ENCODE measurements at places on chromosomes 5 and 9.

DNA sequence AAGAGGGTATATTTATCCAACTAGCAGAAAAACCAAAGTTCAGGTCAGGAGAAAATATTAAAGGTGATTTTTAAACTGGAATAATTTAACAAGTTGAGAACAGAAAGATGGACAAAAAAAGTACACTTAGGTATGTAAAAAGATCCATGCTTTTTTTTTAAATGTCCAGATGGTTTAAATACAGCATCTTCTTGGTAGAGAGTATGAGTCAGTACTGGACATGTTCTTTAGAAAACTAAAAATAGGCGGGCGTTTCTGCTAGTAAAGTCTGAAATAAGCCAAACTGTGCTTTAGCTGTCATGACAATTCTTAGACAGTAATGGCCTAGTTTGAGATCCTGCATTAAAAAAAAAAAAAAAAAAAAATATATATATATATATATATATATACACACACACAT, 255.9 kb upstream of the ST8SIA4 start:
- no peak for DNase-seq

DNA sequence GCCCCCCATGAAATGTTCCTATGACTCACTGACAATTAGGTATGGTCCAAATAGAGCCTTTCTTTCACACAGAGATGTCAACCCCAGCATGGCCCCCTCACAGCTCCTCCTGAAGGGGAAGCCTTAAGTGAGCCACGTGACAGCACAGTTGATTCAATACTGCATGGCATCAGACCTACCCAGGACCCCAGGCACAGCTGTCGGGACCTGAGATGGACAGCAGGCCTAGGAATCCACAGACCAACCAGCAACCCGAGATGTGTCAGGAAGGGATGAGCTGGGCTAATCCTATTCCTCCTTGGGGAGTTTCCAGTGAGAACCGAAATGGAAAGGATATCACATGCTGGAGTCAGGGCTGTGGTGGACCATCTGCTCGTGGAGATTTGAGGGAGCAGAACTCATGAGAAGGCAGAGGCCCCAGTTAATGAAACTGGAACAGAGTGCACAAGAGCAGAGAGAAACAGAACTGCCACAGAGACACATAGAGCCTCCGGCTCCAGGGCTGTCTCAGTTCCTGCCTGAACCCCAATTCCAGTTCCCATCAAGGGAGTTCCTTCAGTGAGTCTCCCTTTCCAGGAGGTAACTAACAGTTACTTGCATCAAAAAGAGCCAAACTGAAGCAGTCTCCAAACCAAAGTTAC, 42.1 kb upstream of the SMIM23 start:
- DNase-seq, result no peak

- DNase-seq, result no peak
These were observed 215.8 kb downstream of the SLCO4C1 start for GRCh38 chr5:102080288-102080687.

GRCh38 chr5:141182248-141182647, at the start of gene PCDHB16:
TSS of gene PCDHB16 (plus strand) at chr5:141182387. CDS start at chr5:141182560, 173 bp downstream.
- DNase-seq, result no peak

DNA sequence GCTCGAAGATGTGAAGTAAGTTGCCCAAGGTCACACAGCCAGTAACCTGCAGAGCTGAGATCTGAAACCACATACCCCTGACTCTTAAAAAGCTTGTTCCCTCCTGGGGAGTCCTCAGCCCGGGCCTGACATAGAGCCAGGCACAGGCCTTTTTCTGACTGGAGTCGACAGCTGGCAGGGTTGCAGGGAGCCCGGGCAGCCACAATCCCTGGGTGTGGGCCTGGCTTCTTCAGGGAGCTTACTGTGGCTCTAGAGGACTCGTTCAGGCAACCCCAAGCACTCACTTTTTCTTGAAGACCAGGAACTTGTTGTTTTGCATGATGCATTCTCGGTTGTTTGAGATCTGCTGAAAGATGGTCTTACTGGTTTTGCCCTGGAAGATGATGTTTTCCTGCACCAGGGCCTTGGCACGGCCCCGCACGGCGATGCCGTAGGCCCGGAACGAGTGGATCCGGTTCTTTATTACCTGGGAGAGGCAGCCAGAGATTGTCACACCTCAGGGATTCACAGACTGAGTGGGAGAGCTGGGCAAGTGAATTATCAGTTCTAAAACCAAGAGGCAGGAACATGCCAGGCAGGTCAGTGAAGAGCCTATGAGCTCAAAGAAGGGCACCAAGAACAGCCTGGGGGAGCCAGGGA, 30.0 kb downstream of the POLR1E start:
- DNase-seq, result no peak

Measured in NCI-H1417 treated with DMSO at 0.1 percent for 48 hours (cell line).